ENCODE measurements at places on chromosomes 13 and 19.

DNA sequence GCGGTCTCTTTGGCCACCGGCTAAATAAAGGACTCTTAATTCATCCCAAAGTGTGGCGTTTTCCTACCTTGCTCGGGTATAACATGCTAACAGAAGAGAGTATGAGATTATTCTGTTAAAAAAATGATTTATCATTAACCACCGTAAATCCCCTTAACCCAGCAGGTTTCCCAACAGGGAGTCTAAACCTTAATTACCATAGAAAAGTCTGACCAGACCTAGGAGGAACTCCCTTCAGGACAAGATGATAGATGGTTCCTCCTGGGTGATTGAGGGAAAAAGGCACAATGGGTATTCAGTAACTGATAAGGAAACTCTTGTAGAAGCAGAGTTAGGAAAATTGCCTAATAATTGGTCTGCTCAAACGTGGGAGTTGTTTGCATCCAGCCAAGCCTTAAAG is 193.7 kb downstream of the ZNF737 start:
- DNase-seq: no peak

DNA sequence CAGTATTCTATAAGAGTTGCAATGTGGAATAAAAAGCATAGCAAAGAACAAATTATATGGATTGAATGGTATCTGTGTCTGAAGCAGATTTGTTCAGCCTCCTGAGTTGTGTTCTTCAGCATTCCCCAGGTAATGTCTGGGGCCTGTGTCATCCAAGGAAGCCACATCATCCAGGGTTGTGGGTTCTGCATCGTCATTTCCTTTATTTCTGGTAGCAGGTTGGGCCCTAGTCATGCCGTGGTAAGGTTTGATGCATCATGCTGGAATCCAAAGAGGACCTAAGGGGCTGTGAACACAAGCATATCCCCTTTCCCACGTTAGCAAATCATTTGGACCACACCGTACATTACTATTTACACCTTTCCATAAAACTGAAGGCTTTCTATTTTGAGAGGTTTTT is 131.0 kb upstream of the ZNF91 start:
- DNase-seq: no peak

DNA sequence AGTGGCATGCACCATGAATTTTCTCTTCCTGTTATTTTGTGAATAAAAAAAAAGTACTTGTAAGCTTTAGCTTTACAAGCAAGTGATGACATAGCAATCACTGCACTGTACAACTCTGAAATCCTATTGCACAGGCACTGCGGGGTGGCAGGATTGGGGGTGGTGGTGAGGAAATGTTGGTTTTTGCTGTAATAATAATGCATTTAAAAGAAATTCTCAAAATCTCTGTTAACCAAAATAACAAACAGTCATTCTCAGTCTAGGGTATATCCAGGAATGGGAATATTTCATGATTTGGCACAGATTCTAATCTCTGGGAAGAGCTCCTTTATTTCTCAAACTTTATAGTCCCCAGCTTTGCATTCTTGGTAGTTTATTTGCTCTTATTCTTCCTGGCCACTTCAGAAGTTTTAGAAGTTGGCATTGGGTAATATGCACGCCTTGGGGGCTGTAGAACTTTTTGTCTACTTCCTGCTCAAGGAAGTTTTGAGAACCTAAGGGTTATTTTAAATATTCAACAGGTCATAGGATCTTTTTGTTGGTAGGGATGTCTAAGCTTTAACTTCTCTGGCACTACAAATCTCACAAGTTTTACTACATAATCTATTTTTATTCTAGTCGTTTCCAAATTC is 353.0 kb upstream of the KLF12 start:
- DNase-seq: peak; percentile 32

DNA sequence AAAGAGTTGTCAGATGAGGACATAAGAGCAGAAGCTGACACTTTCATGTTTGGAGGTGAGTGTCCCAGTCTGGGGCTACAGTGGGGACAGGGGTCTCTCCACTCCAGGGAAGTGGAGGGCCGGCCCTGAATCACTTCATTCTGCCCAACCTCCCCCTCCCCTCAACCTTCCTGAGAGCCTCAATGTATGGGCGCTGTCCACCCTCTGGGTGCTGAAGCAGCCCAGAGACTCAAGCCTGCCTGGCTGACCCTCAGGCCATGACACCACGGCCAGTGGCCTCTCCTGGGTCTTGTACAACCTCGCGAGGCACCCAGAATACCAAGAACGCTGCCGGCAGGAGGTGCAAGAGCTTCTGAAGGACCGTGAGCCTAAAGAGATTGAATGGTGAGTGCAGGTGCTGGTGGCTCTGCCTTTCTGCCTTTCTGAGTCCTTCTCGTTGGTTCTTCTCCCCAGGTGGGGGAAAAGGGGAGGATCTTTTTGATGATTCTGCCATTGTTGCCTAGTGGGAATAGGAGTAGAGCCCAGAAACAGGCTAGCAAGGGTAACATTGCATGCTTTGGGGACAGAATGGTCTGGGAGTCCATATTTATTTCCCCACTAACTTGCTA is 8.8 kb downstream of the CYP4F8 start:
- DNase-seq: no peak

GRCh38 chr19:11025006-11025405 is 64.2 kb downstream of the SMARCA4 start:
- DNase-seq: no peak

DNA sequence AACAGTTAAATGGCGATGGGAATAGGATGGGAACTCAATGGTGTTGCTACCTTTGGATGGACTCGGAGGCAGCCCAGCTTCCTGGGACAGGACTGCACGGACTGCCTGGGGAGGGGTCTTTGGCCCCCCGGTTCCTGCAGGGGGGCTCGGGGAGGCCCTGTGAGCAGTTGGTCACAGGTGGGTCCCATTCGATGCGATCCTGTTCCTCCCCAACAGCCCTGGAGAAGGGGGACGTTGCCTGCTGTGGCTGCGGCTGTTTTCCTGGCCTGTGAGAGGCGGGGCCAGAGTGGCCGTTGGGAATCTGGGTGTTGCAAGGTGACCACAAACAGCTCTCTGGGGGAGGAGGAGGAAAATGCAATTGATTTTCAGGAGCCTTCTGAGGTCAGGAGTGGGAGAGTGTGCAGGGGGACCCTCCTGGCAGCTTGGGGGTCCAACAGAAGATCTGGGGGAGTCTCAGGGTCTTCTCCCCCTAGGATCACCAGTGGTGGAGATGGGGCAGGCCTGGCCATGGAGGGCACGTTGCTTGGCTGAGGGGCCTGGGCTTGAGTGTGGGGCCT is 1.9 kb upstream of the PLPPR3 start:
- no peak for DNase-seq

DNA sequence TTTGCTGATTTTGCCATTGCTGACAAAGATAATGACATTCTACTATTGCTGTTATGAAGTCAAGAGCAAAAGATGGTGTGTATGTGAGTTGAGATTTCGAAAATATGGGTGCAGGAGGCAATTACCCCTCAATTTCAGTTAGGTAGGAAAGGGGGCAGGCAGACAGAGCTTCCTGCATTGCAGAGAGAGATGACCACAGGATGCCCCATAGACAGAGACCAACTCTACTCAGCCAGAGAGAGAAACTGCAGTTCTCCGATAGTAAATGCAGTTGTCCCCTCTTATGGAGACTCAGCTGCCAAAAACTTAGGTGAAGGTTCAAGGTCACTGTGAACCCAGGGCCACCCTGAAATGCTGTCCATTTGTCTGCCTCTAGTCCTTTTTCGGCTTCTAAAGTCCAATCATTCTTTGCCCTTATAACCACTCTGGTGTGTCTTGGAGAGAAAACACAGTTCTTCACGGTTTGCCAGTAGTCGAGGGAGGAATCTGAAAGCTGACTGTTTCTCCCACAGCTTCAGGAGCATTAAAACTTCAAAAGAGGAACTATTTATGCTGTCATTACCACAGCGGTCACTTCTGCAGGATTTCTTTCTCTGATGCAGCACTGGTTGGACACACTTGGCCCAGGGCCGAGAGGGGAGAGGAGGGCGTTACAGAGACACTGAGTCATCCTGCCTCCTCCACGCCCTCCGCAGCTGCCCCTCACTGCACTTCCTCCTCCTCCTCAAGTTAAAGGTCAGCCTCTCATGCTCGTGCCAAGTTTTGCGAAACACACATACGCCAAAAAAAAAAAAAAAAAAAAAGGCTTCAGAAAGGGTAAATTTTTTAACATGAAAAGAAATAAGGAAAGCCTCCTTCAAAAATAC is 264.3 kb downstream of the FOXO1 start:
- peak; percentile 77 for DNase-seq

GRCh38 chr13:94711561-94712286 is 621 bp downstream of the SOX21 start:
- DNase-seq: no peak

DNA sequence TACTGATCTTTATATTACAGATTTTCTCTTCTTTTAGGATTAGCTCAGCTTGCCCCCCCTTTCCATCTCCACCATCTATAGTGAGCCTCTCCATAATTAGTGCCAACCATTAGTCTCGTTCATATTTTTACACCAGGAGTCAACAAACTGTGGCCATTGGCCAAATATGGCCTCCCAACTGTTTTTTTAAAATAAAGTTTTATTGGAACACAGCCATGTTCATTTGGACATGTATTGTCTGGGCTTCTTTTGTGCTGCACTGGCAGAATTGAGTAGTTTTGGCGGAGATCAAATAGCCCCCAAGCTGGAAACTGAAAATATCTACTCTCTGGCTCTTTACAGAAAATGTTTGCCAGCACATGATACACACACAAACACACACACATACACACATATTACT is 18.4 kb downstream of the ZNF175 start:
- DNase-seq: no peak

- no peak for DNase-seq
Observed at GRCh38 chr19:33125929-33126388, 6.0 kb upstream of the WDR88 start.

GRCh38 chr19:22026687-22027086 is 15.9 kb upstream of the ZNF208 start:
- no peak for DNase-seq

DNA sequence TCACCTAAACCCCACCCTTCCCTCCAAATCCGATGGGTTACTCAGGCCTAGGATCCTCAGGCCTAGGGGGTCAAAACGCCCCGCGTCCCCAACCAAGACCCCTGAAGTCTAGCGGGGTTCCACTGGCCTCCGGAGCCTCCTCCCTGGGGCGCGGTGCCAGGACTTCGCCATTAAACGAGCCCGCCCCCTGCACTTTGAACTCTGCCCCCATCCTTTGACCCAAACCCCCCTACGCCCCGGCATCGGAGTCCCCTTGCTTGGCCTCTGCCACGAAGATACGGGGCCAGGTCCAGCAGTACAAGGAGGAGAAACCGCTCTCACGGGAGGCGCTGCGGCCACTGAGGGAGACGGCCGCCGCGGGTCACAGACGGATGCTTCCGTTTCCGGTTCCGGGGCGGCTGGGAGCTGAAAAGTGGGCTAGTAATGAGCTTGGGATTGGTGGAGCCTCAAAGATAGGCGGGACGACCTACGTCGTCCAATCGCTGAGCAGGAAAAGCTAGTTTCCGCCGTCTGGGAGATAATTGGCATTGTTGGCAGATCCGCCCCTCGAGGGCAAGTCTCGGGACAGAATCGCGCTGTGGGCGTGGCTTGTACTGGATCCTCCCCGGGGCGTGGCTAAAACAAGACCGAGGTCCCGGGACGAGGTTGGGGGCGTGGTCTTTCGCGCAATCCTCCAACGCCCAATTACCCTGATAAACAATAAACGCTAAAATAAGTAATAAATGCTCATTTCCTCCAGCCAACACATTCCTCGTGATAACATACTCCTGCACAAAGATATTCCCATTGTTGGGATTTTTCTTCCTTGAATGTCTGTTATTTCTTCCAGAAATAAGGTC is 5.7 kb upstream of the ZNF77 start:
- peak; percentile 98 for DNase-seq

- no peak for DNase-seq
Observed at GRCh38 chr19:291006-291521, at the start of gene PLPP2. Gene PLPP2 (minus strand): TSS chr19:291403. CDS start chr19:291336, 67 bp downstream.

GRCh38 chr19:46533078-46533620 is 37.5 kb upstream of the PNMA8B start:
- DNase-seq: no peak

GRCh38 chr13:76651286-76651685 is 234.9 kb downstream of the KCTD12 start:
- no peak for DNase-seq

DNA sequence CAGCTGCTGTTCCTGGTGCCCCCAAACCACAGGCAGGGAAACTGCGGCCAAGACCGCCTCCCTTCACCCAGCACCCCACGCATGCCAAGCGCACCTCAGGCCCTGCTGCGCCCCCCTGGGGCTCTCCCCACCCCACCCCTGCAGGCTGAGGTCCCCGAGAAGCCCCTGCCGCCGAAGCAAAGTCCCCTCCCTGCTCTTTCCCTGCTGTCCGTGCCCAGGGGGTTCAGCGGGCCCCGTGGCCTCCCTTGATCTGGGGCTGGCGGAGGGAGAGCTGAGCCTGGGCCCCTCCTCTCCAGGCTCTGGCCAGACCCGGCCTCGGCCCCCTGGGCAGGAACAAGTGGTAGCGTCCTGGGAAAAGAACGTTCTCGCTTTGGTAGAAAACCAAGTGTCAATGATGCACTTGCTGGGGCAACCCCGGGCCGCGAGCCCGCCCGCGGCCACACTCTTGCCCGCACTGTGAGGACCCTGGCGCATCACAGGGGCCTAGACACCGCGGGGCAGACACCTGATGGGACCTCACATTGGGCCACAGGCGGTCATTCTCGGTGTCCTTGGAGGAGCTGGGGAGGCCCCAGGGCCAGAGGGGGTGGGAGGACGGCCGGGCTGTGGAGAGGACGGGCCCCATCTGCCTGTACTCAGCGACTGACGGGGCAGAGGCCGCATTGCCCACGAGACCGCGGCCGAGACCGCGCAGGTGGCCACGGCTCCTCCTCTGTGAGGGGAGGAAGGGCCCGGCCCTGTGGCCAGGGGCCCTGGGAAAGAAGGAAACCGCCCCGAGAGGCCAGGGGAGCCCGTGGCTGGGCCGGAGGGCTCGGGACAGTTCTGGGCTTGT is 29.0 kb downstream of the GPX4 start:
- DNase-seq: no peak

- no peak for DNase-seq
Observed at GRCh38 chr19:51702103-51702824, 9.1 kb downstream of the SPACA6 start.

DNA sequence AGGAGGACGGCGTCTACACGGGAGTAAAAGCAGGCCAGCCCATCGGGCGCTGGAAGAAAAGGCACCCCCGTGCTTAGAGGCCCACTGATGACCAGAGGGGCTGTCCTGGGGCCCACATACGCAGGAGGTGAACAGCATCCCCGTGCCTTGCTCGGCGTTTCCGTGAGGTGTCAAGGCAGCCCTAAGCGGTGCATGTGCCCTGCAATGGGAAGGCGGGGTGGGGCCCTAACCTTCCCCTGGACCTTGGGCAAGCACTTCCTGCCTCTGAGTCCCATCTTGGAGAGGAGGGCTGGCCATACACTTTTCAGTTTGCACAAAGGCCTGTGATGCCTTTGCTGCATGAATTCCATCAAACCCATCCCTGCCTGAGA is 47.8 kb upstream of the ATP11A start:
- DNase-seq: no peak

- no peak for DNase-seq
Observed at GRCh38 chr13:38688674-38689073, 1.8 kb downstream of the FREM2 start.

DNA sequence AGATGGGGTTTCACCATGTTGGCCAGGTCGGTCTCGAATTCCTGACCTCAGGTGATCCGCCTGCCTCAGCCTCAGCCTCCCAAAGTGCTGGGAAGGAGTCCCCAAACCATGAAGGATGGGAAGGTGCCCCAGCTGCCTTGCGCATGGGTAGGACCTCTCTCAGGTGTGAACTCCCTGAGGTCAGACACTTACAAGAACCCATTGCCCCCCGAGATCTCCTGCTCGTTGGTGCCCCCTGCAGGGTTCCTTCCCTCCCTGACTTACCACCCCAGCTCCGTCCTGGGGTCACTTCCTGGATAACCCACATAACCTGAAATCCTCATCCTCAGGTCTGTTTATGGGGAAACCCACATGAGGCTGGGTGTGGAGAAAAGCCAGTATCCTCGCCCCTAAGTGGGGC is 41.7 kb downstream of the UNC13A start:
- no peak for DNase-seq
